ENCODE measurements at places on chromosomes 3 and 15.
A peak's percentile ranks its signal among the peaks of the same experiment; 100 is the strongest.

DNA sequence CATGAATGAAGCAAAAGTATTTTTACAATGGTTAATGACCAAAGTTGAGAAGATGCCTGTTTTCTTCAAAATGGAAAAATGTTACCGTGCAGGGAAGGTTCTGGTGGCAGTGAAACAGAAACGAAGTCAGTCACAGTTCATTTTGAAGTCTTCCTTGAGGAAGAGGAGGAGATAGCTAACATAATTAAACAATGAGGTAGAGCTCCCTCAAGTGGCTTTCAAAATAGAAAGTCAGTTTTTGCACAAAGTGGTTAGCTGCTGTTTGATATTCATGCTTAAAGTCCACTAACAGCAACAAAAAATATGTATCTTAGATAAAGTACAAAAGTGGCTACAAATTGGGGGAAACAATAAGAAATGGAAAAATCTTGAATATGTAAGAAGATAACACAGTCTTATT, 87.3 kb downstream of the TFG start:
- peak; percentile 18 for DNase-seq

DNA sequence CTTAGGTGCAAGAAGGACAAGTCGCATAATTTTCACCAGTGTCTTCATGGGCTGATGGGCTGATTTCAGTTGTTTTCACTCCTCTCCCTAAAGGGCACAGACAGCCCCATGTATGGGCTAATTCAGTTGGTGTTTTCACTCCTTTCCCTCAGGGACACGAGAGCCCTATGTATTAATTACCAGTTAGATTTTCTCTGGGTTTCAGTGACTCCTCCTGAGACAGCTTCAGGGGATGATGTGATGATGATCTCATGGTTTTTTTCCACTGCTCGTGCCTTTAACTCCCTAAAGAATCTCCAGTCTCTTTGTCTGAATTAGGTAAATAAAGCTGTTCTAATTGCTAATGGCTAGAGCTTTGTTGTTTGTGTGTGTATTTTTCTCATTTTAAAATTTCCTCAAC, 9.9 kb downstream of the RAMAC start:
- no peak for DNase-seq

DNA sequence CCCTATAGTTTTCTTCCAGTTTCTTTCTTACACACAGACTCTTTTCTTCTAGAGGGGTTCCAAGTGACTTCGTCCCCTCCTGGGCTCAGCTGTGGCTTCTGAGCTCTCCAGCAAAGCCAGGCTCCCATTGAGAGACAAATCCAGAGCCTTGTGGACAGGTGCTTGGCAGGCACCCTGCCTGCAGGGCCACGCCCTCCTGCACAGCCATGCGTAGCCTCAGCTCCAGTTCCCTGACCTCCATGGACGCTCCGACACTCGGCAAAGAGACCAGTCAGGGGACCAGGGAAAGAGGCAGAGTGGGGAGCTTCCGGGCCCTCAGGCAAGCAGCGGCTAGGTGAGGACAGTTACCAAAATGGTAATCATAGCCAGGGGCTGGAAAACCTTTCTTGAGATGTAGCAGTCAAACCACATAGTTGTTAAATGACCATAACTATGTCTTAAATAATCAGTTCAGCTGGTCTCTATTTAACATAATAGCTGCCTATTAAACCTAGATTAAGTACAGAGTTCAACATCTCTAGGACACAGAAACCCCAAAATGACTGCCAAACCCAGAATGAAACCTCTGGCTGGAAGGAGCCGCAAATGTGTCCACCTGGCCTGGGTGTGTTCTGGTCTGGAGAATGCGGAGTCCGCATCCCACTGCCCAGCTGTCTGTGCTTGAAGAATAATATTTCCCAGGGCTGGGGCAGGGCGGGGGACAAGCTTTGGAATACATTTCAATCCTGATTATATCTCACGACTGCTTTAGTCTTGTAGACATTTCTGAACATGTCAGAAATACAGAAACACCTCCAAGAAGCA, 69.3 kb upstream of the RGMA start:
- DNase-seq = no peak

- DNase-seq = no peak
Observed at GRCh38 chr15:78604420-78604819, 16.4 kb downstream of the CHRNA3 start.

DNA sequence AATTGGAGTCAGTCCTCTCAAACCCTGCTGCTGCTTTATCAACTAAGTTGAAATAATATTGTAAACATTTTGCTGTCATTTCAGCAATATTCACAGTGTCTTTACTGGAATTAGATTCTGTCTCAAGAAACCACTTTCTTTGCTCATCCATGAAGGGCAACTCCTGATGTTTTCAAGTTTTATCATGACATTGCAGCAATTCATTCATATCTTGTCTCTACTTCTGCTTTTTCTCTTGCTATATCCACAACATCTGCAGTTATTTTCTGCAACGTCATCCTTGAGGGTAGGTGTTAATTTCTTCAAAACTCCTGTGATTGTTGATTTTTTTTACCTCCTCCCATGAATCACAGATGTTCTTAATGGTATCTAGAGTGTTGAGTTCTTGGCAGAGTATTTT, 181.6 kb downstream of the EPHA6 start:
- no peak for DNase-seq

DNA sequence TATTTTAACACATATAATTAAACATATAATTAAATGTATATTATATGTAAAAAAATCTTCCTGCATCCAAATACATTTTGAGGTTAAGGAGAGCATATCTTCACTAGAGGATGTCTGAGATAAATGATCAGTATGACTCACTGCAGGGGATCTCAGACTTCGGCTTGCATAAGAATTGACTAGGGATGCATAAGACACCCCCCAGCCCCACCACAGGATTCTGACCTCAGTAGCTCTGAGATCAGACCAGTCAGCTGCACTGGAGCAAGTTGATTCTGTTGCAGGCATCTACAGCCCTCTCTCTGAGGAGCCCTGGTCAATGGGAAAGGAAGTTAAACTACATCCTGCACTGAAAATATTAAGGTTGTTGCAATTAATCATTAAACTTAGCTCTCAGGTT, 29.0 kb upstream of the TBC1D21 start:
- no peak for DNase-seq

- no peak for DNase-seq
Observed at GRCh38 chr3:143132246-143132980, 12.8 kb downstream of the CHST2 start.

DNA sequence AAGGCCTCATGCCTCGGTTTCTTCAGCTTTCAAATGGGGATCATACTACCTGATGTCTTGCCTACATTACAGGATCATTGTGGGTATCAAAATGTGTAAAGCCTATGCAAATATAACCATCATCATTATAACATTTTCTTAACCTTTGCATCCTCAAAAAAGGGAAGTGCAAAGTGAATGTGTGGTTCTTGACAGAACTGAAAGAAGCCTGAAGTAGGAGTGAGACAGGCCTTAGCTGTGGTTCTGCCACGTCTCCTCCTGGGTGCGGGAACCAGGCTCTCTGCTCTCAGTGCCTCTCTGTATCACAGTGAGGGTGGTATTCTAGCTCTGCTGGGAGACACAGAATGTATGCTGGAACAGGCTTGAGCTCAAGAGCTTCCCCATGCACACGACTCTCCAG, 316.9 kb upstream of the ICE2 start:
- no peak for DNase-seq

DNA sequence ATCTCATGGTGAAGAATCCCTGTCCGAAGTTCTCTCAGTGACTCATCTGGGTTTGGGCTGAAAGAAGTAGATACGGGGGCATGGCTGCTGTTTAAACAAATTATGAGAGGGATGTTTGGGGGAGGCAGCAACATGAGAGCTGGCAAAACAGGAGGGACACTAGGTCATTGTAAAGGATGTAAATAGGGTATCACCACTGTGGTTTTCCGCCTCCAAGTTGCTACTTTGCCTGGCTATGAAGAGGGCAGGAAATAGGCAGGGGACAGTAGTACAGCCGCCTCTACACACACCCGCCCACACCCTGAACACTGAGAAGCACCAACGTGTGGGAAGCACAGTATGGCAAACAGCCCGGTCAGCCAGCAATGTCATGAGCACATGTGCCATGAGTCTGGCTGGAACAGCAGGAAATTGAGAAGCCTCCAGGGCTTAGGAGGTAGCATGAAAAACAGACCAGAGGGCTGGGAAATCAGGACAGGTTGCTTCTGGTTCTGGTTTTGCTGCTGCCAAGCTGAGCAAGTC, 17.1 kb downstream of the HEXA start:
- peak; percentile 33 for DNase-seq

- no peak for DNase-seq
Observed at GRCh38 chr3:182981038-182981380, 671 bp upstream of the DCUN1D1 start.

DNA sequence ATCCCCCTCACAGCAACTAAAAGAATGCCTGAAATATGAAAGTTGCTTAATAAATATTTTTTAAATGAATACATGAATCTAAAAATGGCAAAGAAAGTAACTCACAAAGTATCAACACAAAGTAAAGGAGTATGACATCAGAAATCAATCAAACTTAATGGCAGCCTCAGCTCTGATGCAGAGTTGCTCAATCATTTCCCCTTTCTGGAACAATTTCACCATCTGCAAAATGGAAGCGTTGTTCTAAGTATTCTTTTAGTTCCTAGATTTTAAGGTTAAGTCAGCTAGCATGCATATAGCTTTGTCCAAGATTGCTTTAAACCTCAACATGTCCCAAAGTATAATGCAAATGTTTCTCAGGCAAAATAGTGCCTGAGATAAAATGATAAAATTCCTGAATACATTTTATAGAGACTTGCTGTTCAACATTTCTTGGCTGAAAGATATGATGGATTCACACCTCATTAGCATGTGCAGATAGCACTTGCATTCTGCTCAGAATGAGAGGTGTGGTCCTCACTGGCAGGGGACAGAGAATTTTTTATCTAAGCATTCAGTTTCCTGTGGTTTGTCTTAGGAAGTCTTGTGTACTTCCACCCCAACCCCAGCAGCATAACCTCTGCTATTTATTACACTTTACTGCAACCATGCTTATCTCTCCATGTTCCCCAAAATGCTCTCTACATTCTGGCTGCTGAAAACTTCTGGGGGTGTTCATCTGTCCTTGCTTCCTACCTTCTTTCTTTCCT, 429.3 kb downstream of the GRM7 start:
- DNase-seq = no peak

- no peak for DNase-seq
Observed at GRCh38 chr3:186915806-186916796, 14.2 kb upstream of the ST6GAL1 start.

DNA sequence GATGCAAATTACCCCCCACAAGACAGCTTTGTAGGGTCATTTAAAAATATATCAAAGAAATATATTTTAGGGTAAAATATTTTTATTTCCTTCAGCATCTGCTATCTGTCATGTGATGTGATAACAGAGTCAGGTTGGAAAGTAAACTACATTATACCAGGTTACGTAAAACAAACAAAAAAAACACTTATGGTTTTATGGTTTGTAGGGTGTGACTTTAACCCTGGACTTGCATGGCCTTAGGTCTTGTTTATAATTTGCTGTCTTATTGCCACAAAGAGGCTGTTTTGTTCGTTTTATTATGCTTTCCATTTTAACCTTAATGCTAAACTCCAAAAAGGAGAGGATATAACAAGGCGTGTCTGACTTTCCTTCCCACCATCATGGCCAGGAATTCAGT, 244.5 kb upstream of the MME start:
- no peak for DNase-seq

- no peak for DNase-seq
Observed at GRCh38 chr3:169266351-169266750, 397.2 kb downstream of the MECOM start.

- DNase-seq = no peak
Observed at GRCh38 chr3:61668317-61668864, 107.0 kb downstream of the PTPRG start.

GRCh38 chr15:71333839-71334238, 218.6 kb downstream of the THSD4 start:
- DNase-seq = no peak

DNA sequence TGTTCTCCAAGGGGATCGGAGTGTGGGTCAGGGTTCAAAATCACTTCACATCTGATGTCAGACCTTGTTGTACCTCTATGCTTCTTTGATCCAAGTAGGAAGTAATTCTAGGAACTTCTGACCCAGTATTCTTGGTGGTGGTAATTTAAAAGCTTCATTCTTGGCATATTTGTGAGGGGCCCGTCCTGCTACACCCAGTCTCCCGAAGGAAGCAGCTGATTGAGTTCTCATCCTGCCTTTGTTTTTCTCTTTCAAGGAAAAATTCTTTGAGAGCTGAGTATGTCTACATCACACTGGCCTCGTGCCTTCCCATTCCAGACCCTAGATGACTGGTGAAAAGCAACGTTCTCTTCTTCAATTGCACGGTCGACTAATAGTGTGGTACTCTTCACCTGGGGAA, 234.4 kb upstream of the TPRG1 start:
- DNase-seq = no peak

- DNase-seq = no peak
Observed at GRCh38 chr3:172561897-172562640, 38.8 kb upstream of the TNFSF10 start.

- no peak for DNase-seq
Observed at GRCh38 chr3:43249405-43249804, 36.9 kb upstream of the SNRK start.
